ENCODE measurements at places on chromosomes 4 and X.

DNA sequence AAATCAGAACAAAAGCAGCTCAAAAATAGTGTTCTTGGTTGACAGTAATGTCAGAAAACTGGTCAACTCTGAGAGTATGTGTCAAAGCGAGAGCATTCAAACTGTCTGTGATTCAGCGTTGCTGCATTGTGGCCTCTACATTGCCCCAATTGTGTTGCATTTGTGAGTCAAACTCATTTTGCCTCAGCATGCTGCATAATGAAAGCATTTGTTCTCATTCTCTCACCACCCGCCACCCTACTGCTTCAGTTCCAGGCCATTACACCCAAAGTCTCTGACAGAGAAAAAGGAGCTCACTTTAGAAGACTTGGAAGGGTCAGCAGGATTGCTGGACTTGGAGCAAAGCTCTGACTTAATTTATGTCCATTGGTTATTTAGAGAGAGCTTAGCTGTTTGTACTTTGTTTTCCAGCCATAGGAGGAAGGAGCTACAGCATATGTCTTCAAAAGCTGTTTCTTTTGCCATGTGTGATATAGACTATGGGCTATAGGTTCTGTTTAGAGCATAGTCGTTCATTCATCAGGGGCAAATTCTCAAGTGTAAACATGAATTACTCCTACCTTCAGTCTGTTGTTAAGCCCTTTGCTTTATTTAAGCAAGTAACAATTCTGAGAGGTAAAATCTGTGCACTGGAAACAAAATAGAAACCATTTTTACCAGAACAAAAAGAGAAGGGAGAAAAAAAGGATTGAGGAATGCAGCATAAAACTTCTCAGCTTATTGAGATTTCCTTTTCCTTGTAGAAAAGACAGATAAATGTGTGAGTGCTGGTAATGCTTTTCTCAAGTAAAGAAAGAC lies 153.4 kb upstream of the ANK2 start:
- no peak for DNase-seq

DNA sequence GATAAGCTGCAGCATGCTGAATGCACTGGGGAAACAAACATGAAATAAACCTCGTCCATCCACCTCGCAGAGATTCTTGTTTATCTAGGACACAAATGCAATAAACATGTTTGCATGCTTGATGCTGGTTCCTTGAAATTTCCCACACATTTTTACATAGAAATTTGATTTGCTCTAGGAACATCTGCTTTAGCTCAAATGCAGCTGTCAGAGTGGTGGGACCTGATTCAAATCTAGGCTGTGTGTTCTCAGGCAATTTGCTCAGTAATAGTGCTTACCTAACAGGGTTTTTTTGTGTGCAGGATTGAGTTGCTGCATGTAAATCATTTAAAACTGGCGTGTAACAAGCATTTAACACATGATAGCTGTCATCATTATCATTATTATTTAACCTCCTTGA lies 293.1 kb downstream of the QDPR start:
- no peak for DNase-seq

DNA sequence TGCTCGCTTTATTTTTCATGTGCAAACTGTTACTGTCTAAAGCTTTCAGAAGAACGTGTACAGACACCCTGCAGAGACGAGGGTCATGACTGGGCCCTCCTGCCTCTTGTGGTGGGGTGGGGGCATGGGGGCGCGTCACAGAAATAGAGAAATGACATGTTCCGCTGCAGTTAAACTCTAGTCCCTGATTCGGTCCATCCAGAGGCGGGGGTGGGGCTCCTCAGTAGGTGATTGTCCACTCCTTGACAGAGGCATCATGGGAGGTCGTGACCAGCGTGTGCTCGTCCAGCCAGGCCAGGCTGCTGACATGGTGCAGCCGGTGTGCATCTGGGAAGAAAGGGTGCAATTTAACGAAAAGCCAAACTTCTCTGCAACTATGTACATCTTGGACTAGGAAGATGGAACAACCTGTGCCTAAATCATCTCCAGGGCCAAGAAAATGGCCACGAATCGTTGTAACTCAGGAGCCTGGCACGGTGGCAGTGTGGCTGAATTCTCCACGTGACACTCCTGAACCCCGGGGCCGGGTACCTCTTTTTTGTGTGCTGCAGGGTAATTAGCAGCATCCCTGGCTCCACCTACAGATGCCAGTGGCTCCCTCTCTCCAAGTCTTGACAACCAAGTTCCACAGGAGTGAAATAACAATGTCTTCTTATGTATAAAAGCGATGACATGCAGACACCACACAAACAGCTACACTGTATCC lies 41.3 kb downstream of the WDR1 start:
- DNase-seq = no peak

DNA sequence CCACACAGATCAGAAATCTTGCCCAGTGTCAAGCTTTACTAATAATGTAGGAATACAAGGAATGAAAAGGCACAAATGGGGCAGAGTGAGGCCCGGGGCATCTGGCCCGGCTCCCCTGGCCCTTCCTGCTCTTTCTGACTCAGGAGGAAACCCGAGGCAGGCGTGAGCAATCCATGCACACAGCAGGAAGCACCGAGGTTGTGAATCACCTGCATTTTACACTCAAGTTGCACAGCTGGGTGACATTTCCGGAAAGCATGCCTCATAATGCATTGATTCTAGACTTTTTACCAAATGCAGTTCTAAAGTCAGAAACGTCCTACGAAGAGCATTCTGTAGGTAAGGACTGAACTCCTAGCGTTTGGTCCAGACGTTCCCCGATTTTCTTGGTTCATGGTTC lies 38.9 kb downstream of the PRIMPOL start:
- DNase-seq = no peak

- DNase-seq = no peak
Observed at GRCh38 chr4:10179957-10180602, 63.5 kb upstream of the WDR1 start.
